NCI-H774 (cell line): ENCODE measurements at places on chromosomes 3 and 15.
A peak's percentile ranks its signal among the peaks of the same experiment; 100 is the strongest.

DNA sequence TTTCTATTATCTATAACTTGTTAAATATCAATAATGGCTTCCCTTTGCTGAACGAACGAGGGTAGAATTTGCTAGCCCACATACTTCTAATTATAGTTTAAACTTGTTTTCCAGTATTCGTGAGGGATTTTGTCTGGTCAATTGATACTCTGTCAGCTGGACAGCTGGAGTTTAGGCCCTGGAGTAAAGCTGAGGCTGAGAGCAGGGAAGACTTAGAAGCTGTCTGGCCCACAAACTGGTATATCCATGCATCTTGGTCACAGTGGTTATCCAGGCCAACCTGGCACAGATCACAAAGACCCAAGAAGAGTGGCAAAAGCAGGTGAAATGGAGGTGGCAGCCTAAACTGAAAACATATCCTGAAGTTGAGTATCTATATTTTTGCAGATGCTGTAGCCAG lies 19.3 kb downstream of the ARHGAP31 start:
- no peak for DNase-seq

DNA sequence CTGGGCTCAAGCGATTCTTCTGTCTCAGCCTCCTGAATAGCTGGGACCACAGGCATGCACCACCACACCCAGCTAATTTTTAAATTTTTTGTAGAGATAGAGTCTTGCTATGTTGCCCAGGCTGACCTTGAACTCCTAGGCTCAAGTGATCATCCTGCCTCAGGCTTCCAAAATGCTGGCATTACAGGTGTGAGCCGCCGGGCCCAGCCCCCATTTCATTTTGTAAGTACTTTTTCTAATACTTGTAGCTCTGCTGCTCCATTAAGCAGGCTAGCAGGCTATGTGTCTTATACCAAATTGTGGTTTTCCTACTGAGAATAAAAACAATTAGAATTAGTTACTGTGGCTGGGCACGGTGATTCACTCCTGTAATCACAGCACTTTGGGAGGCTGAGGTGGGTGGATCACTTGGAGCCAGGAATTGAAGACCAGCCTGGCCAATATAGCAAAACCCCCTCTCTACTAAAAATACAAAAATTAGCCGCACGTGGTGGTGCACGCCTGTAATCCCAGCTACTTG lies 22.4 kb downstream of the NIPA1 start:
- DNase-seq: no peak

GRCh38 chr3:45623846-45624245 lies 29.3 kb downstream of the LIMD1 start:
- no peak for DNase-seq

DNA sequence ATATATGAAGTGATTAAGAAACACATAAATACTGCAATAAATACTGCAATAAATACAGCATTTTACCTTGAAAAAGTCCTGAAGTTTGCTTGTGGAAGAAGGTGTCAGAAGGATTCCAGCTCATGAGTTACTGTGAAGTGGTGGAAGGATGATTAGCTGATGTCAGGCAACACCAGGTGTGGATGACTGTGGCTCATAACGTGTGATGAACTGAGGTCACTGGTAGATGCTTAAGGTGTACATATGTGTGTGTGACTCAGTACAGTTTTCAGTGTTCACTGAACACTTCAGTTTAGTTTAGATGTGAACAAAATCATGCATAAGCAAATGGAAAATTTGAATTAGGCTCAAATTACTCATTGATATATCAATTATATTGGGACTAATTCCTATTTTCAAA lies 1045.0 kb downstream of the NTRK3 start:
- no peak for DNase-seq

GRCh38 chr15:101676921-101677329 lies 24.7 kb upstream of the TM2D3 start:
- DNase-seq: no peak

DNA sequence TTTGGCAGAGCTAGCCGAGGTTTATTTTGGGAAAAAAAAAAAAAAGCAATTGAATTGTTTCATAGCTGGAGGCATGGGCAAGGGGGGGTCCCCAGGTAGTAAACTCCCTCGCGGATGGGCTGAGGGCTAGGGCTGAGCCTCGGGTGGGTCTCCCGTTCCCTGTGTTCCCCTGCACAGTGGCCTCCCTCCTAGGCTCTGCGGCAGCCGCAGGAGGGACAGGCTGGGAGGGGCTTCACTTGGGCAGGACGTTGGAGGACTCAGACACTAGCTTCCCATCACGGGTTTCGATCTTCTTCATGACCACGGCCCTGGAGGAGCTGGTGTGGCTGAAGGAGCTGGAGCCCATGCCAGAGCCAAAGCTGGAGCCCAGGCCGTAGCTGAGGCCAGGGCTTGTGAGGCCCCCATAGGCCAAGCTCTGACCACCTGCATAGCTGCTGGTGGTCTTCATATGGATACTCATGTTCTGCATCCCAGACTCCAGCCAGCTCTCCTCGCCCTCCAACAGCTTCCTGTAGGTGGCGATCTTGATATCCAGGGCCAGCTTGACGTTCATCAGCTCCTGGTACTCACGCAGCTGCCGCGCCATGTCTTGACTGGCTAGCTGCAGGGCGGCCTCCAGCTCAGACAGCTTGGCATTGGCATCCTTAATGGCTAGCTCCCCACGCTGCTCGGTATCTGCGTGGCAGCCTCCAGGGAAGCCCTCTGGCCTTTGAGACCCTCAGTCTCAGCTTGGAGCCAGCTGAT lies 64.0 kb upstream of the CDAN1 start:
- no peak for DNase-seq

DNA sequence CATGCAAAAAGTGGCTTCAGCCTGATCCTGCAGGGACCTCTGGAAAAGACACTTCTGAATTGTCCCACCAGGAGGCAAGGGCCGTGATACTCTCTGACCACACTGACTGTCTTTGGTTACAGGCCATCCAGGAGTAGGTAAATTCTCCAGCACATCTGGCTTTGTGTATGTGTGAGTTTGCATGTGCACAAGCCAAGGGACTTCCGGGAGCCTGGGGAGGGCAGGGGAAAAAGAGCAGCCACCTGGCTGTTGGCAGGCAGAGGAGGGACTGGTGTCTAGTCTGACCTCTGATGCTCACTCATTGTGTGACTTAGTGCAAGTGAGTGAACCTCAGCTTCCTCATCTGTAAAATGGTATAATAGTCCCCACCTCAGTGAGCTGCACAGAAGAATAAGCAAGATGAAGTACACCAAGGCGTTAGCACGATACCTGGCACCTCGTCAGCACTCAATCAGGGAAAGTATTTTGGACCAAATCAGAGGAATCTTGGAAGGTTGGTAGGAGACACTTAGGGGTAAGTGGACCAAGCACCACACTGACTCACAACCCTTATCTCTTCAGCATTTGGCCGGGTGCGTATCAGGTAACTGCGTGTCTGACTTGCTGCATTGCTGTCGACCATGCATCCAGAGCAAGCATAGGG lies 19.1 kb downstream of the KLHL6 start:
- DNase-seq: no peak

DNA sequence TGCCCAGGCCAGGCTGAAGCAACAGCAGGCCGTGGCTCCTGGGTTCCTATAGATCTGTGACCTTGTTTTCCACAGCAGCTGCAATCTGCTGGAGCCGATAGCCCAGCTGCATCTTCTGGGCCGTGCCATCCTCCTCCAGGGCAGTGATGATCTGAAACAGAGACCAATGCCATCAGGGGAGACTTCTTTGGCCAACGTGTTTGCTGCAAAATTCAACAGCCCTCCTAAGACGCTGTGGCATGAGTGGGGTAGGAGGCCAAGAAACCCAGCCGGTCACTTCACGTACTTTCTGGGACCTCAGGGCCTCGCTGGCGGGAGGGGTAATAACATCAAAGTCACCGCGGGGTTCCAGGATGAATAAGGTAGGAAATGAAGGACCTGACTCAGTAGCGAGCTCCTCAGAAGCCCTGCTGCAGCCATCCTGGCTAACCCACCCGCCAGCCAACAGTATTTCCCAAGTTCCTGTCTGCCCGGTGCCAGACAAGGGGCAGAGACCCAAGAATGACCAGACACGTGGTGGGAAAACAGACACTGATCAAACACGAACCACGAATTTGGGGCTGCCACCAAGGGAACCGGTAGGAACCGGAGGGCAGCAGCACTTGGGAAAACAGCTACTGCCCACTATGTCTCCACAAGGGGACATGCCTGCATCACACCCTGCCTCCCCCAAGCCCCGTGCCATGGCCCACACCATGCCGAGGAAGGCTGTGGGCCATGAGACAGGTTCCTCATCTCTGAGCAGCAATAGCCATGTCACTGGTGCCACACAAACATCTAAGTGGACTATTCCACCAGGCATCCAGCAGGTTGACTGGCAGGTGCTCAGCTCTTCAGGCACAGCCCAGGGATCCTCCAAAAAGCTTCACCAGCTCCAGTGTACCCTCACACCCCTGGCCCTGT lies 25.2 kb downstream of the PLXNB1 start:
- no peak for DNase-seq

DNA sequence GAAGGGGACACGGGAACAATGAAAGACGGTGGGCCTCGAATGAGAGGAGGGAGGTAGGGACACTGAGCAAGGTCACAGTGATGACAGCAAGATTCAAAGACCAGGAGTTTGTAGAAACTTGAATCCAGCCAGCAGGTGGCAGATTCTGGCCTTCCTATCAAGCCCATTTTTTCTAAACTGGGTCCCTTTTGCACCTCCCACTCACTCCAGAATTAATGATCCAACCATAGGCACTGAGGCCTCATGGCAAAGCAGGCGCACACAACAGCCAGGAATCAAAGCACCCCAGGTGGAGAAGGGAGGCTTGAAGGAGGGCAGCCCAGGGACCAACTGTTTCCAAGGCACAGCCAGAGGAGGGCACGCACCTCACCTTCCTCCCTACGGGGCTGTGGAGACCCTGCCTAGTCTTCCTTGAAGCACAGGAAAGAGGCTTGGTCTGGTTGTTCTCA lies 90.2 kb downstream of the ANP32A start:
- DNase-seq: no peak

GRCh38 chr3:42979044-42979972 lies at the start of gene GASK1A:
Gene GASK1A, plus strand, starts transcription at chr3:42979311. Its CDS starts 332 bp downstream, at chr3:42979643.
- no peak for DNase-seq

GRCh38 chr3:175070946-175071345 lies 211.8 kb downstream of the NAALADL2 start:
- DNase-seq: no peak

DNA sequence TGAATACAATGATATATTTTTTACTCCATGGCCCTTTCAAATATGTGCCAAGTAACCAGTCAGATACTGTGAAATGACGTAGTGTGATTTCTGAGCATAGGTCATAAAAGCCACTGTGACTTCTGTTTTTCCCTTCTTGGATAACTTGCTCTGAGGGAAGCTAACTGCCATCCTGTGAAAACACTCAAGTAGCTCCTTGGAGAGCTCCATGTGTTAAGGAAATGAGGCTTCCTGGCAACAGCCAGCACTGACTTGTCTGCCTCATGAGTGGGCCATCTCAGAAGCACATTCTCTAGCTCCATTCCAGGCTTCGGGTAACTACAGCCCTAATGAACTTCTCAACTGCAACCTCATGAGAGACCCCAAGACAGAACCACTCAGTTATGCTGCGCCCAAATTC lies 9.5 kb upstream of the CCDC80 start:
- DNase-seq: no peak

GRCh38 chr3:150059241-150059640 lies 88.5 kb upstream of the PFN2 start:
- DNase-seq: no peak

GRCh38 chr15:68924866-68925560 lies 5.3 kb upstream of the SPESP1 start:
- DNase-seq: peak; percentile 36

- DNase-seq: no peak
Measured at GRCh38 chr15:68814596-68814995, 6.1 kb downstream of the ANP32A start.

DNA sequence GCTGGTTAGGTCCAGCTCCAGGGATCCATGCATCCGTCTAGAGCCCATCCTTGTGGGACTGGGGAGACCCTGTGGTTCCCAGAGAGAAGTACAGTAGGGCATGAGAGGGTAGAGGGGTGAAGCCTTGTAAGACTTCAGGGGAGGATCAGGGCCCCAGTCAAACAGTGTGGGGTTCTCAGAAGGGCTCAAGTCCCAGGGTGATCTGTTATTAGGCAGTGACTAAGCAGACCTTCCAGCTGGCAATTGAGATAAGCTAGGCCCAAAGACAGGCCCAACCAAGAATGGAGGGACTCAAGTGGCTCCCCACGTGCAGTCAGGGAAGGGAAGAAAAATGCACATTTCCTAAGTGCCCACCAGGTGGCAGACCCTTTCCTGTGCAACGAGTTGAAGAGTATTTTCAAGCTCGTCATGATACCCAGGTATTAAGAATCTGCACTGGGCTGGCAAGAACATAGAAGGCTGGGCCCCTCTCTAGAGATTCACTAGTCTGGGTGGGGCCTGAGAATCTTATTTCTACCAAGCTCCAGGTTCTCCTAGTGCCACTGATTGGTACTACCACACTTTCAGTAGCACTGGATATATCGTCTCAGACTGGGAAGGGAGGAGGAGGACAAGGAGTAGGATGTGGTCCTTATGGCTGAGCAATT lies 240.8 kb downstream of the NR1D2 start:
- DNase-seq: peak; percentile 11
